ENCODE measurements at places on chromosomes 7 and 10.

DNA sequence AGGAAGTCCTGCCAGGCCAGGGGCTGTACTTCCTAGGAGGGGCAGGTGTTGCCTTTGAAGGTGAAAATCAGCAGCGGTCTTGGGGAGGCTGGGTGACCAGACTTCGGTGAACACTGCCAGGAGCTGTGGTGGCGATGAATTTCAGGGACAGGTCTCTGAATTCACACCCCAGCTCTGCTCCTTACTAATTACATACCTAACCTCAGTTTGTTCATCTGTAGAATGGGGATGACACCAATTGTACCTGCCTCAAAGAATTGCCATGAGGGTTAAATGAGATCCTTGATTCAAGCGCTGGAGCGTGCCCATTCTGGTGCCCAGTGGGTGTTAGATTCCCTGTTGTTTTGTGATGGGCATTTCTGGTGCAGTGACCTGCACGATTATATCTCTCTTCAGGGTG lies 102.8 kb downstream of the TACC2 start:
- DNase-seq, result no peak

- DNase-seq, result no peak
Measured at GRCh38 chr10:130014263-130015074, 50.4 kb upstream of the EBF3 start.

- no peak for DNase-seq
Measured at GRCh38 chr7:104985259-104985617, 28.8 kb upstream of the KMT2E start.

DNA sequence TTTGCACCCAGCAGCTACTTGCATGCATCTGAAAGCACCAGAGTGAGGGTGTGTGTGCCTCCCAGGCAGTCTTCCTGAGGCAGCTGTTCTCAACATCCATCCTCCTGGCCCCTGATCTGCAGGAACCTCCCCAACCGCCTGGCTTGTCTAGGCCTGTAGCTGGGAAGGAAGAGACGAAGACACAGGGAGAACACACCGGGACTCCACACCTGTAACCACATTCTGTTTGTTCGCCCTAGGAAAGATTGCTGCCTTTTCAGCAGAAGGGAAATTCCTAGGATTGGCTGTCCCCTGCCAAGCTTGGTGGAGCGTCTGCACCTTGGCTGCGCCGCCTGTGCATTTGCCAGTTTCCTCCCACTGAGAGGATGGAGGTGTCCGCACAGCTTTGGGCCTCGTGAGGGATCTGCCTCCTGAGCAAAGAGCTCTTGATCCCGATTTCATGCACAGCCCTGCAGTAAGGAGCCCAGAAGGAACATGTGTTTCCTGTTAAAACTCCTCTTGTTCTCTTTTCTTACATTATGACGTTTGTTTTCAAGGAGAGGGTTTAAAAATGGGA lies 154.6 kb downstream of the TPST1 start:
- no peak for DNase-seq

GRCh38 chr10:17379151-17379690 lies 75.2 kb downstream of the ST8SIA6 start:
- DNase-seq, result no peak

- no peak for DNase-seq
Measured at GRCh38 chr10:34092891-34093290, 722.2 kb downstream of the PARD3 start.

- no peak for DNase-seq
Measured at GRCh38 chr7:84913731-84914130, 273.1 kb downstream of the SEMA3D start.

DNA sequence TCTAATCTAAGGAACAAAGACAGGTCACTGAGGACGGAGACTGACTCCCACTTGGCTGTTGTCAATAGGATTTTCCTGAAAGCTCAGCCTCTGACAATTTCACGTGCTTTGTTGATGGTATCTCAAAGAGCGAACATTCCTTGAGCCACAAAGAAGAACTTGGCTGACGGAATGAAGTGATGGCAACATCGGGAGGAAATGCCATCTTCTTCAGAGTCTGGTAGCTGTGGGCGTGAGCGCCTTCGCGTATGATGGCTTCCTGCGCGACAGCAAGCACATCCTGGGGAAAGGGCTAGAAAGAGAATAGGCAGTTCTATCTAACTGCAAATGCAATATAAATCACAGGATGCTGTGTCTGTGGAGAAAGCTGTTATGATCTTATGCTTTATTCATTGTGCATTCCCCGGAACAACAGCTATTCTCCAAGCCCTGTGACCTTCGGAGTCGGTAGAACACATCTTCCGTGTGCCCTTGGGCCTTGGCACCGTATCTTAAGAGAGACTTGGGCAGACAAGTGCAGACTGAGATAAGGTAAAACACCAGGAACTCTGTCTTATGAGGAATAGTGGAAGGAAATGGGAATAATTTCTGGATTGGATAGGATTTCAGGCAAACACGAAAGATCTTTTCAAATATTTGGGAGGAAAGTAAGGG lies 19.6 kb upstream of the GTPBP4 start:
- no peak for DNase-seq

DNA sequence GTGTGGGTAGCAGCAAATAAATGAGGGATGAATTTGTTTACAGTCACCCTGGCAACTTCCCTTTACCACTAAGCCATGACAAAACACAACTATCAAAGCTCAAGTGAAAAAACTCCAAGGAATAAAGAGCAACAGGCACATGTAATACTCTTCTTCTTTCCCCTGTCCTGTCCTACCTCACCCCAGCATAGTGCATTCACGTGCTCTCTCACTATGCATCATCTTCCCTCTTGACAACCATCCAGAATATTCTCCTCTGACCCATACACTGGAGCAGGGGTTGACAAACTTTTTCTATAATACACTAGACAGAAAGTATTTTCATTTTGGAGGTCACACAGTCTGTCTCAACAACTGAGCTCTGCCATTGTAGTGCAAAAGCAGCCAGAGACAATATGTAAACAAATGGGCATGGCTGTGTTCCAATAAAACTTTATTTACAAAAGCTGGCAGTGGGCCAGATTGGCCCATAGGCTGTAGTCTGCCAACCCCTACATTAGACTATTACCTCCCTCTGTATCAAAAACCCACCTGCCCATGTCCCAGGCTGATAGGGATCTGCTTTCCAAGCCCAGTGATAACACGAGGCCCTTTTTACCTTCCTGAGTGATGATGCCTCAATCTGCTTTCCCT lies 354.5 kb downstream of the FGFR2 start:
- DNase-seq, result no peak

DNA sequence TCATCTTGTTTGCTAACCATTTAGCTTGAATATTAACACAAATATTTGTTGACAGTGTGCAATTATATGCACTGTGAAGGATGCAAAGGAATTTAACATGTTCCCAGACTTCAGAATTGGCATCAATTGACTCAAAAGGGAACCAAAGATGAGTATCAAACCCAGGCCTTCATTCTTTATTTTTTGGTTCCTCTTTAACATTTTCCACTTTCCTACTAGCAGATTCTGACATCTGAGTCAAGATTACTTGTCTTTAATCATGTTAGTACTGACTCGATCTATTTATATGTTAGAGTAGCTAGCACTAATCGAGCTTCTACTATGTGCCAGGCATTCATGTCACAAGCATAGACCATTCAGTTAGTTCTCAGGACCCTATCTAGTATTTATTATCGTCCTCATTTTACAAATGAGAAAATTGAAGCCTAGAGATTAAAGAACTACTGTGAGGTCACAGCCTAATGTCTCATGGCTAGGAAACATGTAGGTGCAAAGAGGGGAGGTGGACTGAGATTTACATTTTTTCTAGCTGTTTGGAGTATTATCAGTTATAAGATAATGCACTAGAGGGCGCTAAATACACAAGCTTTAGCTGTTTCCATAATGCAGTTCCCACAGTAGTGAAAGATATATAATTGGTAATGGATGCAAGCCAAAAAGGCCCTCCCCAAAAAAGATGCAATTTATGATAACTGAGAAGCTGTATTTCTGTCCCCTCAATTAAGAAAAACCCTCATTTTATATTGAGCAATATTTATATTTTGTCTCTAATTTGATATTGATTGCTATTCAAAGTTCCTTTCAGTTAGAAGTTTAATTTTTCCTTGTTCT lies 32.9 kb upstream of the KMT2E start:
- DNase-seq, result no peak

- DNase-seq, result no peak
Measured at GRCh38 chr10:82908751-82909150, 1033.8 kb downstream of the NRG3 start.

DNA sequence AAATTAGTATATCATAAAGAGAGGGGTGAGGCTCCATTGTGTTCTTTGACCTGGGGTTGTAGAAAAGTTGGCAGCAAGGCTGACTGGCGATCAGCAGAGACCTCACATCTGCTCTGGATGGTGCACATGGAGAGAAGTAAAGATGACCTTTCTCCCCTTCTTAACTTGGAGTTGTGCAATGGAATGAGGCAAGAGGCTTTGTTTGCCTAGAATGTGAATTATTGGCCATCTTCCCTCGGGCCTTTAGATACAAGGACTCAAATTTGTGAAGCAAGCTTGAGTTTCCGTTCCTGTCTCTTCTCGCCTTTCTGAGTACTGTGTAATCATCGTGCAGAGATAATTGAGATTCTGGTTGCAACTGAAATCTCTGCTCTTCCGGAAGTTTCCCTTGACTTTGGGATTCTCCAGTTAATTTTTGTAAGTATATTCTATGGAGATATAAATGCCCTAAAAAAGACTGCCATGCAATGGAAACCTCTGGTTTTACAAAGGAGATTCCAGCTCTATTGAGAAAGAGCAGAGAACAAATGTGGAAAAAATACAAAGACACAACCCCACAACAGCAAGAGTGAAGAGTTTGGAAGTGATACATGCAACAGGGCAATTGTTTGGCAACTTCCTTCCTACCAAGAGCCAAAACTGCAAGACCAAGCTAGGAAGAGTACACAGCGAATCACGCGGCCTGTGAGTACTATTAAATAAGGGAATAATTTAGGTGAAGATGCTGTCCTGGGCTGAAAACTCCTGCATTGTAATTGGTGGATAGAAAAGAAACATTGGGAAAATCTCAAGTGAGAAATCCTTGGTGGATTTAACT lies 542.3 kb upstream of the NRP1 start:
- no peak for DNase-seq

GRCh38 chr7:50706469-50706937 lies 76.2 kb downstream of the GRB10 start:
- DNase-seq, result no peak

- no peak for DNase-seq
Measured at GRCh38 chr7:33109758-33110238, 594 bp upstream of the RP9 start.

- DNase-seq, result peak; percentile 76
Measured at GRCh38 chr7:5450549-5451327, 27.1 kb upstream of the TNRC18 start.

GRCh38 chr10:131617113-131617858 lies 283.5 kb upstream of the PPP2R2D start:
- DNase-seq, result no peak

DNA sequence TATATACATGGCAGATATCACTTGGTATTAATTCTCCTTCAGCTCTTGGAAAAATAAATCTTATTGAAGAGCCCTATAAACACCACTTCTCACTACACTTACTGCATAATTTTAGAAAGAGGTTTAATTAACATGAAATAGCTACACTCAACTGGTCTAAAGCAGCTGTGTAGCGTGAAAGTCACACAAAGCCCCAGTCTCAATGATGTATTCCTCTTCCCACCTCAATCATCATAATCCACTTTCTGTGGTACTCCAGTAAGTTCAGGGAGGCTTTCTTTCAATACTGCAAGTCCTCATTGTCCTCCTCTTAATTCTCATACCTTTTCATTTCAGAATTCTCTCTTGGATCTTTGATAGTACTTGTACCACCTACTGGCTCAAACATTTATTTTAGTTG lies 688.0 kb downstream of the CNTNAP2 start:
- no peak for DNase-seq

DNA sequence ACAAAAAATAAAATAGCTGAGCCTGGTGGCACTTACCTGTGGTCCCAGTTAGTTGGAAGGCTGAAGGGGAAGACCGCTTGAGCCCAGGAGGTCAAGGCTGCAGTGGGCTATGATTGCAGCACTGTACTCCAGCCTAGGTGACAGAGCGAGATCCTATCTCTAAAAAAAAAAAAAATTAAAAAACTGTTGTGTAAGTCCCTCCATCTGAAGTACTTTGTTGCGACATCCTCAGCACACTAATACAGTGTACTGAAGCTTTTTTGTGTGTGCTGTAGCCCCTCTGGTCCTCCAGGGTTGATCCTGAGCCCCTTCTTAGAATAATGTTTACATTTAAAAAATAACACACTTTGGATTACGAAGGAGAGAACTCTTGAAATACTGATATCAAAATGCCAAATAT lies 71.3 kb downstream of the PFKFB3 start:
- no peak for DNase-seq

- no peak for DNase-seq
Measured at GRCh38 chr10:80201608-80202141, 3.7 kb downstream of the ANXA11 start.

- DNase-seq, result no peak
Measured at GRCh38 chr7:158281441-158281840, 306.2 kb downstream of the PTPRN2 start.

DNA sequence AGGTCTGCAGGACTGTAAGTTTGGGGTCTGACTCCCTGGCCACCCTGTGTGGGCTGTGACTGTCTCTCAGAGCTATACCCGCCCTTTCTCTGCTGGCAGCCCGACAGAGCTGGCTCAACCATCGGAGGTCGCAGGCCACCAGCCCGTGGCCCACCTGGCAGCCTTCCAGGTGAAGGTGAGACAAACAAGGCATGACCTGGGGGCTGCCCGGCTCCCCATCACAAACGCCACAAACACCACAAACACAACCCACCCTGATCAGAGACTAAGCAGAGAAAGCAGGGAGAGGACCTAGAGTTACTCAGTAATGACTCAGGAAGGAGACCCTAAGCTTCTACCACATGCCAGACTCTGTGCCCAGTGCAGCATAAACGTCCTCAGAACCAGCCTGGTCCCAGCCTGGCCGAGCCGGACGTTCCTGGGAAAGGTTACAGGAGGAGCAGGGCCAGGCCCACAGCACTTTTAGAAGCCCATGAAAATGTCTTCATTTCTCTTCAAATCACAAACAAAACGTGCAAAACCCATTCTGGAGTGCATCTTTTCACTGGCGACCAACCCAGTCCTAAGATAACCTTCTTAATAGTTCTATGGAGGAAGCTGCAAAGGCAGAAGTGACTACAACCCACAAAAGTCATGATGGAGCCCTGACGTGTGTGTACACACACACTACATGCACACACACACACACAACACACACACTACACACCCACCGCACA lies 66.8 kb downstream of the MKI67 start:
- no peak for DNase-seq

DNA sequence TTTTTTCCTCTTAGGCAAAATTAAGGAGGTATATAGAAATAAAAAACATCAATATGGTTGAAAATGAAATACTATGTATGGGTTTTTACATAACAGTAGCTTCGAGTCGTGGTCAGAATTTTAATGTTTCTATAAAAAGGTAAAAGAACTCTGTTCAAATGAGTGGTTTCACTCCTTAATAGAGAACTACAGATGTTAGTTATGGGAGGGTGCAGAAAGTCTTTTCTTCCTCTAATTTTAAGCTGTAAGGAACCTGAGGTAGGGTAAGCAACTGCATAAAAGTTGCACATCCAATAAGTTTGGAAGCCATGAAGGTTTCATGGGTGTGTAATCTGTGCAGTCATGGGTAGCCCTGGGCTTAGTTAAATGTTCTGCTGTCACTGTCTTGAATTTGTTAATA lies 141.3 kb downstream of the SUGCT start:
- no peak for DNase-seq

Data from 8988T (cell line).